SK-N-DZ (cell line): ENCODE measurements at places on chromosomes 3 and 15.

DNA sequence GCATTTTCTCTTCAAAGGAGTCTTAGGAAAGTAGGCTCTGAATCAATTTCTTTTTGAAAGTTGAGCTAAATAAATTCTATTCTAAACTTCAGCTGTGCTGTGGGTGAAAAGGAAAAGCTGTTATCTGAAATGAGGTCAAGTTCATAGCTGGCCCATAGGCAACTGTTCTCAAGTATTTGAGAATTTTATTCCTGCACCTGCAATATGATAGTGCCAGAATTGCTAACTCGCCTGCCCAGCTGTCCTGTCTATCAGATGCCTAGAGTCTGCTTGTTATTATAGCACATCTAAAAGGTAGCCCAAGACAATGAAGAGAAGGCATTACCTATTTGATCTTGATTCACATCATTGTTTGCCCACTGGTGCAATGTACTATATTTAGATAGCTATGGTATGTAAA, 798.7 kb downstream of the DIPK2A start:
- no peak for DNase-seq

GRCh38 chr15:88690331-88690730, 51.5 kb downstream of the ISG20 start:
- no peak for DNase-seq

DNA sequence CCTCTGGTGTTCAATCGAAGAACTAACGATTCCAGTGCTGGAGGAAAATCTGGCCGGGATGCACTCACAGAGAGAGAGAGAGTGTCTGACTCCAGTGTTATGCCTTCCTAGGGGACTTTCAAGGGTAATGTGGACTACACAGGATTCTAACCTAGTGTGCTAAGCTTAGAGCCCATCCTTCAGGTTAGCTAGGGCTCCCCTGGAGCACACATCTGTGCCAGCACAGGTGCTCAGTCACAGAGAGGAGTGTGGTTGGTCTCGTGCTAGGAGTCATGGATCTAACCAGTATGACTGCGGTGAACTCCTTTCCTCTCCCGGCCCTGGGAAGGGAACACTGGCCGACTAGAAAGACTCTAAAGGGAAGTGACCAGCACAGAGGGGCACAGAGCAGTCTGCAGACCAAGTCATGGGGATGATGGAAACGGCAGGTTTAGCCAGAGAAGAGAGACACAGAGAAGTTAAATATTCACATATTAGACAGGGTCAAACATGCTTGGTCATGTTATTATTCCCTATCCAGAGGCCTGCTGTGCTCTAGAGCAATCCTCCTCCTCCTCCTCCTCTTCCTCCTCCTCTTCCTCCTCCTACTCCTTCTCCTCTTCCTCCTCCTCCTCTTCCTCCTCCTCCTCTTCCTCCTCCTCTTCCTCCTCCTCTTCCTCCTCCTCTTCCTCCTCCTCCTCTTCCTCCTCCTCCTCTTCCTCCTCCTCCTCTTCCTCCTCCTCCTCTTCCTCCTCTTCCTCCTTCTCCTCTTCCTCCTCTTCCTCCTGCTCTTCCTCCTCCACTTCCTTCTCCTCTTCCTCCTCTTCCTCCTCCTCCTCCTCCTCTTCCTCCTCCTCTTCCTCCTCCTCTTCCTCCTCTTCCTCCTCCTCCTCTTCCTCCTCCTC, 280.3 kb downstream of the XXYLT1 start:
- DNase-seq = no peak

- DNase-seq = no peak
Measured at GRCh38 chr3:187361835-187362234, 6.3 kb upstream of the RTP4 start.

GRCh38 chr3:115019900-115020299, 127.2 kb downstream of the ZBTB20 start:
- no peak for DNase-seq

DNA sequence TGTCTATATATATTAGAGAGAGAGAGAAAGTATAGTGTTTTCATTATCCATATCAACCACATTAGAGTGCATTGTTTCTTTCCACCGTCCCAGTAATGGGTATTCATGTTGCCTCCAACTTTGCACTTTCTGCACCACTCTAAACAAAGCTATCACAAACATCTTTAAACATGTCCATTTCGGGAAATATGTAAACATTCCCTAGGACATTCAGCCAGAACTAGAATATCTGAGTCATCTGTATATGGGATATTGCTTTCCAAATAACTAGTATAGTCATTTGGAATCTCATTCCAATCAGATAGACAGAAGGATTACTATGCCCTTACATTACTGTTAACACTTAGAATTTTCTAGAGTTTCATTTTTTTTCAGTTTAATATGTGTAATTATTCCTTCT, 914.9 kb upstream of the EPHA6 start:
- DNase-seq = no peak

- no peak for DNase-seq
Measured at GRCh38 chr3:112405845-112406244, 72.9 kb downstream of the CD200 start.

- DNase-seq = no peak
Measured at GRCh38 chr15:101642361-101642760, 9.8 kb downstream of the TM2D3 start.

GRCh38 chr15:100663086-100663914, 60.9 kb downstream of the ASB7 start:
- DNase-seq = peak; percentile 44

GRCh38 chr3:109644746-109645145, 307.4 kb upstream of the DPPA4 start:
- DNase-seq = no peak

GRCh38 chr3:158768361-158768787, 33.5 kb upstream of the MFSD1 start:
- no peak for DNase-seq

- DNase-seq = no peak
Measured at GRCh38 chr3:99681512-99681911, 43.1 kb downstream of the COL8A1 start.

GRCh38 chr3:184566441-184567414, 5.1 kb downstream of the EPHB3 start:
- DNase-seq = no peak

DNA sequence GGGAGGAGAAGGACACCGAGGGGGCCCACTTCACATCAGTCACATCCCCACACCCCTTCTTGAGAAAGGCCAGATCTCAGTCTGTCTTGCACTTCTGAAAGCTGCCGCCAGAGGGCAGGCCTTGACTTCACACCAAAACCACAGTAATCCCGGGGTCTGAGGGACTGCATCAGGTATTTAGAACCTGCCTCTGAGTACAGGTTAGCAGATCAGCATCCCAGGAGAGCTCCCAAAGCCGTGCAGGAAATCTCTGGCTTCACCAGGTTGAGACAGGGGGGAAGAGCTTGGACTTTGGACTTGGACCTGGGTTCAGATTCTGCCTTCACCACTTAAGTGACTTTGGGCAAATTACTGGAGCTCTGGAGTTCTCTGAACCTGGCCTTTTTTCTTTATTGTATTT, 50.3 kb downstream of the LHFPL4 start:
- DNase-seq = peak; percentile 86

GRCh38 chr3:32488474-32489008, 14.1 kb downstream of the CMTM6 start:
- DNase-seq = no peak

DNA sequence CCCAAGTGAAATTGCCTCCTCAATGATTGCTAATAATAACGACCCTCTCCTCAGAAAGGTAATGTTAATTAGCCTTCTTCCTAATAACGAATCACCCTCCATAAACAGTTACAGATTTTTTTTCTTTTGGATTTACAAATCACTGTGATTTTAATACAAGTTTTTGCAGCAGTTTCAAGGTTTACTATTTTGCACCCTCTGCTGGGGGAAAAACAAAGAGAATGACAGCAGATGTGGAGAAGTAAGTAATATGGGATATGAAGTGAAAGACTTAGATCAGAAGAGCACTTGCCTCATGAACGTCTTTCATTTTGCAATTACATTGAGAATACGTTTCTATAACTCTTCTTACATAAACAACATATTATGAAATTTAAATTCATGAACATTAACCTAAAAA, 16.1 kb upstream of the CNTN3 start:
- no peak for DNase-seq

DNA sequence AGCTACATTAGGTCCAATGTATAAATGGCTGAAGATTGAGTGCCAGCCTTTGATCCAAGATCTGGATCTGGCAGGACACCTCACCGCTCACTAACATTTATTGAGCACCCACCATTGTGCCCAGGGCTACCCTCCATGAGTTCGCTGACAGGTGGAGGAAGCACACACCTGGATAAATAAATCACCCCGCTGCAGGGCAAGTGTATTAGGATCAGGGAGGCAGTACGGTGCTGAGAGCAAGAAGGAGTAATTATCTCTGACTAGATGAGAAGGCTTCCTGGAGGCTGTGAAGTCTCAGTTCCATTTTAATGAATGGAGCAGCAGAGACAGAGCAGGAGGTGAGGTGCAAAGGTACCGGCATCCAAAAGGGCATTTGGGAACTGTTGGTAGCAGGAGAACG, 104.1 kb downstream of the LIPC start:
- DNase-seq = no peak

GRCh38 chr3:113423699-113424098, 17.6 kb downstream of the CFAP44 start:
- DNase-seq = no peak

- DNase-seq = peak; percentile 83
Measured at GRCh38 chr3:184335661-184336546, 1.5 kb upstream of the FAM131A start.

DNA sequence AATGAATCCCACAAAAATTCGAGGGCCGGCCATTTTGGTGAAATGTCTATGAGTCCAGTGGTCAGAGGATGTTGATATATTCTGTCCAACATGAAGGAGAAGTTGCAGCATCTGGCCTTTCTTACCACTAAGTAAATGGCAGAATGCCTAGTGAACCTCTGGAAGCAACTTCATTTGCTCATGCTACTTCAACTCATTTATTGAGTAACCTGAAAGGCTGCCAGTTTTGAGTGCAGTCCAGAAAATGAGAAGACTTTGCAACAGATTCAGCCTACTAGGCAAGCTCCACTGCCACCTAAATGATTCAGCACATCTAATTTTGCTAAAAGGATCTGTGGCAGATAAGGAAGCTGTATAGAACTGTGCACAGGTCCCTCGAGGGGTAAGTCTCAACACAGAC, 265.0 kb downstream of the OPA1 start:
- DNase-seq = no peak

GRCh38 chr15:56741541-56741940, 8.2 kb upstream of the ZNF280D start:
- DNase-seq = no peak

GRCh38 chr3:64138656-64139375, 86.5 kb downstream of the PRICKLE2 start:
- no peak for DNase-seq

DNA sequence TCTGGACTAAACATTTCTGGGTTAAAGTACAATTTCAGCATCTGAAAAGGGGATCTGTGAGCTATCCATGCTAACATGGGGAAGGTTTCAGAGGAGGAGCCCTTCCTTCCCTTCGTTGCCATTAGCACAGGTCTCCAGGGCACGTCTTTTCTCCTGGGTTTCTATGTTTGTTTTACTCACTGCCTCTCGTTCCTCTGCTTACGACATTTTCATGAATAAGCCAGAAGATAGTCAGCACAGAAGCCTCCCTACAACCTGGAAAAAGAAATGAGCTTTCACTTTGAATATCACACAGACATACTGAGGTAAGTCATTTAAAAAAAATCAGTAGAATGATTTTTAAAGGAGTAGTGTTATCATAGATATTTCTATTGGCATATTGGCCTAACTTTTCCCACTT, 117.2 kb upstream of the KCNMB2 start:
- no peak for DNase-seq

DNA sequence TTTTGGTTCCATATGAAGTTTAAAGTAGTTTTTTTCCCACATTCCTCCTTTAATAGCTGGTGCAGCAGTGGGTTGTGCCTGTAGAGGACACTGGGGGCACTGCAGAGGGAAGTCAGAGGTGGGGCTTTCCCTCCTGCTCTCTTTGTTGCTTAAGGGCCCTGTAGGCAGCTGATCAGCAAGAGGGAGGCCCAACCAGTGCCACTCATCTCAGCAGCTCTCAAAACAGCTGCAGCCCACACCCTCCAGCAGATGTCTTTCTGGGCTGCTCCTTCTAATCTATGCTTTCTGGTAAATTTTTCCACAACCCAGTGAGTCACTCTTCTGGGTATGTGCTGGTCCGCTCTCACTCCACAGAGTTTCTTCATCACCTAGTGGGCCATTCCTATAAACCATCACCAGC, 263.8 kb downstream of the FEZF2 start:
- no peak for DNase-seq

DNA sequence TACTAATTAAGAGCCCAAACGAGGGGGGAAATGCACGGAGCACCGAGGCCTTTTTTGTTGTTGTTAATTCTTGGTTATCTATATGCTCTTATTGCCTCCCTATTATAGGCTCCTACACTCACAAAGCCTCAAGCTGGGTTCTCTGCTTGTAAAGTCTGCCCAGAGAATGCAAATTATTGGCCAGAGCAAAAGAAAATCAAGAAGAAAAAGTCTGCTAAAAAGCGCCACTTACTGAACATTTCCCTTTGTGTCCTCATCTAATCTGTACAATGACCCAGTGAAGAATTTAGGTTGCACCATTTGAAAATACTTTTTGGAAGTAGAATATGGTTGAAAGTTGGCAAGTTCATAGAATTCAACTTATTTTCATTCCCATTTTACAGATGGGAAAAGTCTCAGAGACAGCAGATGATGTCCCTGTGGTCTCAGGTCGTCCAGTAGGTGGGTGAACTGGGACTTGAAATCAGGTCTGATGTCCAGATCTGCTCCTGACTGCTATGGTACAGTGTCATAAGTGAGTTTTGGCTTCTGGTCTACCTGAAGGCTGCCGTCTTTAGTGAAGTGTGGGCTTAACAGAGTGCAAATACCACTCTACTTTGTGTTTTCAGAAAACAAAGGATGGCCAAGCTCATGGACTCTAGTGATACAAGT, 1.1 kb upstream of the TNFAIP8L3 start:
- no peak for DNase-seq

DNA sequence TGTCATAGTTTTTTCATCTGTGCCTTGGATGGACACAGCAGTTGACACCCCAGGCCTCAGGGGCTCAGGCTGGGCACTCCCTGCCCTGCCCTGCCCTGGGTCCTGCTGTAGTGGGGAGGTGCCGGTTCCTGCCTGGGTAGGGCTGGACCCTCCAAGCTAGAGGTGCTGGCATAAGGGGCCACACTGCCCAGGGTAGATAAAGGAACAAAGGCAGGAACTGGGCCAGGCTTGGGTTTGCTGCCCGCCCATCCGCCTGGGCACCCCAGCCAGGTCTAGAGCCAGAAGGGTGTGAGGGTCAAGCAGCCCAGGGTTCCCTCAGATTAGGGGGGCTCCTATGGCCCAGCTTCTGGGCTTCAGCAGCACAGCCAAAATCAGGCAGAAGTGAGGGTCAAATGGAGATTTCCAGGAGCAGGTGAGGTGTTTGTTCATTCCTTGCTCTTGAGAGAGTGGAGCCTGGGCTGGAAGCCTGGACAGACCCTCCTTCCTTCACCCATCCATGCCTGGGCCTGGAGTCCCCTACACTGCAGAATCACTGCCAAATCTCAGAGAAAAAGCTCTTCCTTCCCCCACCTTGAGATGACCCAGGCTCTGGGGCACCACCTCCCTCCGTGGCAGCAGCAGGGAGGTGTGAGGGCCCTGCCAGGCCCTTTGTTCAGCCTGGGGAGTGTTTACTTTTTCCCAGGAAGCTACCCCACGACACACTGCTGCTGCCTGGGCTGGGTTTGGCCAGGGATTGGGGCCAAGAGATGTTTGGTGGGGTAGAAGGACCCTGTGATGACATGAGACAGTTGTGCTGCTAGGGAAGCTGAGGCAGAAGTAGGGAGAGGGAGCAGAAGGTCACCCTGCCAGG, 7.1 kb downstream of the SEMA3F start:
- no peak for DNase-seq

GRCh38 chr15:40328176-40328575, 4.7 kb downstream of the INAFM2 start:
- DNase-seq = no peak

GRCh38 chr3:155350571-155350970, 57.1 kb upstream of the STRIT1 start:
- DNase-seq = no peak
